ENCODE measurements at places on chromosomes 12 and 14. TPM values are rescaled to one million over a fixed set of nuclear protein-coding genes. Genes with fewer than 3 reads are reported as not detected.

DNA sequence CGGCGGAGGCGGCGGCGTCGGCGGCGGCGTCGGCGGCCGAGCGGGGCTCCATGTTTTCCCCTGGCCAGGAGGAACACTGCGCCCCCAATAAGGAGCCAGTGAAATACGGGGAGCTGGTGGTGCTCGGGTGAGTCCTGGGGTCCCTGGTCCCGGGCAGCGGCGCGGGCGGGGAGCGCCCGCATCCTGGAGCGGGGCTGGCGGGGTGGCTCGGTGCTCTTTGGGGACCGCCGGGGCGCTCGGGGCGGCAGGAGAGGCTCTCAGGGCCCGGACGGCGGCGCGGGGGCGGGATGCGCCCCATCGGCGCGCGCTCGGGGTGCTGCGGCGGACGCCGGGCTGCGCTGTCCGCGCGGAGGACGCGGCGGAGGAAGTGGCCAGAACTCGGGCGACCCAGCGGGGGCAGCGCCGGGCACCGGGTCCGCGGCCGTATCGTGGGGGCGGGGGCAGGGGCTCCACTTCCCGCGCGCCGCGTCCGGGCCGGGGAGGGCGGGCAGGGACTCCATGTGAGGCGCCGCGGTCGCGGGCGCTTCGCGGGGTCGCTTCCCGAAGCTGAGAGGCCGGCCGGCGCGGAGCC is 485 bp downstream of the PELI2 start:
- DNase-seq, result peak; percentile 65

DNA sequence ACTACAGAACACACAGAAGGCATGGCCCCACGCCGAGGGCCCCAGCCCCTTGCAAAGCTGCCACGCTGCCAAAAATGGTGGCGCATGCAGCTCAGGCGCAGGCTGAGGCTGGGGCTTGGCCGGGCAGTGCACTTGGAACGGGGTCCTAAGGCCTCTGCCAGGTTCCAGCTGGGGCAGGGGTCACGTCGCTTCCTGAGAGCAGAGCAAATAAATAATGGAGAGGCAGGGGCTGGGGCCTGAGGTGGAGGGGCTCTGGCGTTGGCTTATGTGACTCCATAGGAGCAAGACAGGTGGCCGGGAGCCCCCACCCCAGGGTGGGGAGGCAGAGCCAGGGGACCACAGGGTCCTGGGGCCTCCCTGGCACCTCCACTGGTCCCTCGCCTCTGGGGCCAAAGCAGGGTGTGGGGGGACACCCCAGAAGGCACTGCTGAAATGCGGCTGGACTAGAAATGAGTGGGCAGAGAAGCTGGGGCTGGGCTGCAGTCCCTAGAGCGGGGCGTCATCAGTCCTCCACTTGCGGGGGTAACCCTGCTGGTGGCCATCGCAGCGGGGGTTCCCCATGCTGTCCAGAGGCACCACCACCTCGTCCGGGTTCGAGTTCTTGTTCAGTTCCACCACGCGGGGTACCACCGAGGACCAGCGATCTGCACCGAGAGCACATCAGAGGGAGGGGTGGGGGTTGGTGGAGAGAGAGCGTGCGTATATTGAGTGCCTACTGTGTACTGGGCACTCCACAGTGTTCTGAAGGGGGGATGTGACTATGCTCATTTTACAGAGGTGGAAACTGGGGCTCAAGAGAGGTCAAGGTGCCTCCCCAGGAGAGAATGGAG is 49.8 kb downstream of the TRPV4 start:
- DNase-seq, result no peak

GRCh38 chr12:45259675-45260074 is 43.8 kb downstream of the ANO6 start:
- DNase-seq, result no peak

GRCh38 chr12:79358716-79359300 is 332.0 kb downstream of the PAWR start:
- DNase-seq, result no peak

DNA sequence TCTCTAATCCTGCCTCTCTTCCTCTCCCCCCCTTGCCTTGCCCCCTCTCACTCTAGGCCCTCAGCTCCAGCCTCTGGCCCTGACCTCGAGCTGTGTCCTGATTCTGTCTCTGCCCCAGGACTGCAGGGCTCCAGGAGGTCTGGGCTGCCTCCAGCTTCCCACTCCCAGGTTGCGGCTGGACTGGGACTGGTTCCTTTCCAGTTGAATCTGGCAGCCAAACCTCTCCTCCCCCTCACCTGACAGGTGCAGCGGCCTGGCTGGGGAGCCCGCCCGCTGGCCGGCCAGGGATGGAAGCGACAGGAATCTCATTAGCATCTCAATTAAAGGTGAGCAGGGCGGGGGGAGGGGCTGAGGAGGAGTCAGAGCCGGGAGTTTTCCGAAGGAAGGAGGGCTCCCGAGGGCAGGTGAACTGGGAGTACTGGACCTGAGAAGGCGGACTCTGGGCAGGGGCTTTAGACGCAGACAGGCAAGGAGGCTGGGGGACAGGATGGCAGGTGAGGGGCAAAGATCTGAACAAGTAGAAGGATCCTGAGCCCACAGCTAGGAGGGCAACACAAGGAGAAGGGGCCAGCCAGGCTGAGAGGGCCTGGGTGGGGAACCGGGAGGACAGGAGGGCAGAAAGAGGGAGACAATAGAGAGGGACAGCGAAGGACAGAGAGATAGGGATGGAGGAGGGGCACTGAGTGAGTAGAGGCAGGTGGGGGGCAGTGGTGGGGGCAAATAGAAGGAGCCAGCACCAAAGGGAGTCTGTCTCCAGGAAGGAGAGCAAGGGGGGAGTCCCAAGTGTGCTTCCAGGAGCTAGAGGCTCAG is at the start of gene SCNN1A:
Gene SCNN1A, minus strand, starts transcription at position 295 of the 810 bp plus-strand sequence. CDS start 780 bp downstream, outside the sequence.
- peak; percentile 73 for DNase-seq

DNA sequence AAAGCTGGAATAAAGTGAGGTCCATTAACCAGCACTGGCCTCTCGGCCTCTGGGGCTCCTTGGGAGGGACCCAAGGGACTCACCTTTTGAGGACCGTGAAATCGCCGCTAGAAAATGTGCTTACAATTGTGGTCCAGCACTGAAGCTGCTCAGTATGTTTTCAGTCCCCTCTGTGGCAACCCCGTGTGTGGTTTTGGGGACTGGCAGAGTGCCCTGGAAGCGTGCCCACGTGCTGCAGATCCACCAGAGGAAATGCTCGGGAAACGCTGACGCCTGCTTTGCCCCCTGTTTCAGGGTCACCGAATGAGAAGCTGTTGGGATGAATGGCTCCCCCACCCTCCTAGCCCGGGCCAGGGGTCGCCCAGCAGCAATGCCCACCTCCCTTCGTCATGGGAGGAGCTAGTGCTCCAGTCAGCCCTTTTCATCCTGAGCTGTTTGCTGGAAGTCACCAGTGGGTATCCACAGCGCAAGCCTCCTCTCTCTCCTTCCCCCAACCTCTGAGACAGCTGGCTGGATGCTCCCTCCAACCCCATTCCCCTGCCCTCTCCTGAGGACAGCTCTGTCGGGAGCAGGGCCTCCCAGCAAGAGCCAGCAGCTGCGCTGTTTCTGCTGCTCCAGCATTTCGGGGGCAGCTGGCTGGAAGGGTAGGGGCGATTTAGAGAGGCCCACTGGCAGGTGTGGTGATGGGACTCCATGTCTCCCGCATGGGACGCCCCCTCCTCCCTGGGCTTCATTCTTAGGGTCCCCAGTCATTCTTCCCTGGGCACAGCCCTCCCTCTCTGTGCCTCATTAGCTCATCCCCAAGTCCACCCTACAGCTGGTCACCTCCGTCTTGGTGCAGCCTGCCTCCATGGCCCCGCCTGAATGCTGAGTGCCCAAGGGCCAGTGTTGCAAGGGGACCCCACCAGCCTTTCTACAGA is 33.2 kb upstream of the PPP1R13B start:
- peak; percentile 89 for DNase-seq

- DNase-seq, result no peak
Observed at GRCh38 chr12:121883315-121883660, 5.3 kb upstream of the PSMD9 start.

- DNase-seq, result no peak
Observed at GRCh38 chr12:50261654-50262053, 21.7 kb downstream of the LIMA1 start.

GRCh38 chr12:39357041-39357440 is 85.9 kb downstream of the KIF21A start:
- no peak for DNase-seq

LTB4R gene
- polyA plus RNA-seq, result 15.5 TPM

KDM5A gene
- 4.1 TPM for polyA plus RNA-seq

IAPP gene
- polyA plus RNA-seq, result 121 TPM

FGD6 gene
- polyA plus RNA-seq, result 1.7 TPM

DPPA3 gene
- polyA plus RNA-seq, result not detected

TMTC2 gene
- 5.8 TPM for polyA plus RNA-seq
